ENCODE measurements at places on chromosomes 1 and 21.

- no peak for DNase-seq
Observed at GRCh38 chr1:208851366-208851765, 607.2 kb upstream of the PLXNA2 start.

- DNase-seq = no peak
Observed at GRCh38 chr1:39791838-39792237, 3.2 kb upstream of the BMP8B start.

GRCh38 chr1:48817505-48818114 is 40.9 kb upstream of the BEND5 start:
- no peak for DNase-seq

GRCh38 chr1:29352719-29353420 is 116.5 kb downstream of the PTPRU start:
- no peak for DNase-seq

DNA sequence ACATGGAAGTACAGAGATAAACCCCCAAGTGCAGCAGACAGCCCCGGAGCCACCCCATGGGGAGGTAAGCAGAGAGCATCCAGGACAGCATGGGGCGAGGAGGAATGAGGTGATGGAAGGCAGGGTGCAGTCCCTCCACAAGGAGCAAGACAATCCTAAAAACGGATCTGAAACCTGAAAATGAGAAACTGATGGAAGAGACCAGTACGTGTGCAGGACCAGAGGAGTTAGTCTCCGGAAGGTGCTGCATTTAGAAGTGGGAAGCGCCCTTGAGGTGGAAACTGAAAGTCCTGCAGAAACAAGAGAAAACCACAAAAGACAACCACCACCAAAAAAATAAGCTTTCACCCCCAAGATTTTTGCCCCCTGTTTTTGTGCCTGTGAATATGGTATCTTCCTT is 17.4 kb upstream of the DDOST start:
- DNase-seq = no peak

GRCh38 chr21:15617964-15618363 is 111.8 kb upstream of the USP25 start:
- DNase-seq = no peak

DNA sequence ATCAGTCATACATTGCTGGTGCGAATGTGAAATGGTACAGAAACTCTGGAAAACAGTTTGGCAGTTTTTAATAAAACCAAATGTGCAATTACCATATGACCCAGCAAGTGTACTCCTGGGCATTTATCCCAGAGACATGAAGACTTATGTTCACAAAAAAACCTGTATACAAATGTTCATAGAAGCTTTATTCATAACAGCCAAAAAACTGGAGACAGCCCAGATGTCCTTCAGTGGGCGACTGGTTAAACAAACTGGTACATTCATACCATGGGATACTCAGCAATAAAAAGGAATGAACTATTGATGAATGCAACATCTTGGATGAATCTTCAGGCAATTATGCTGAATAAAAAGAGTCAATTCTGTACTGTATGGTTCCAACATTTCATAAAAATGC is 97.8 kb downstream of the DTL start:
- no peak for DNase-seq

- no peak for DNase-seq
Observed at GRCh38 chr1:165129568-165130164, 226.8 kb downstream of the LMX1A start.

DNA sequence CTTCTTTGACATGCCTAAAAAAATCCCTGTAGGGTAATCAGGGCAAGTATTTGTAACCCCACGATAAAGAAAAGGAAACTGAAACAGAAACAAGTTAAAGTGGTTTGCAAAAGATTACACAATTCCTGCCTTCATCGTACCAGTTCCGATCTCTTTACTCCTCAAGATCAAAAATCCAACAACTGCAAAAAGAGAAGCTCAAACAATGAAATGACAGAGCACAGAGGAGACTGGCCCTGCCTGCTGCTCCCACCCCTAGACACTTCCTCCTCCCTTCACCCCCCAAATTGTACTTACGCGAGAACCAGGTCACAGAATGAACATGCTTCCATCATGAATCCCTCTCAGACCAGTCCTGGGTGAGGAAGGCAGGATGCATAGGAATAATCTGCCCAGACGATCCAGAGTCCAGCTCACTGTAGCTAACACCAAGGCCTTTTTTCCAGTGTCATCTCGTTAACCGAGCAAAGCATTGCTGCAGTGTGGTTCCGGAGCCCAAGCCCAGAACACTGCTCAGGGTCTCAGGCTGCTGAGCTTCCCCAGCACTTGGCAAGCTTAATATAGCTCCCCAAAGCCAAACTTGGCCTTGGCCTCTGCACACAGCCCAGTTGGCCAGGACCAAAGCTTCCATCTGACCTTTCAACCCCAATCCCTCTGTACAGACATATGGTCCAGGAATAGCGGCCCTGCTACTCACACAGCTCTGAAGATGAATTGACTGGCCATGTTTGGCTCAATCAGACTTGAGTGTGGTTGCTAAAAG is 20.3 kb downstream of the RXRG start:
- no peak for DNase-seq

GRCh38 chr1:118990513-118991152 is 2.5 kb upstream of the TBX15 start:
- no peak for DNase-seq

GRCh38 chr1:168317309-168317708 is 36.6 kb downstream of the TBX19 start:
- DNase-seq = no peak

GRCh38 chr1:154358519-154358918 is 33.2 kb downstream of the ATP8B2 start:
- no peak for DNase-seq

DNA sequence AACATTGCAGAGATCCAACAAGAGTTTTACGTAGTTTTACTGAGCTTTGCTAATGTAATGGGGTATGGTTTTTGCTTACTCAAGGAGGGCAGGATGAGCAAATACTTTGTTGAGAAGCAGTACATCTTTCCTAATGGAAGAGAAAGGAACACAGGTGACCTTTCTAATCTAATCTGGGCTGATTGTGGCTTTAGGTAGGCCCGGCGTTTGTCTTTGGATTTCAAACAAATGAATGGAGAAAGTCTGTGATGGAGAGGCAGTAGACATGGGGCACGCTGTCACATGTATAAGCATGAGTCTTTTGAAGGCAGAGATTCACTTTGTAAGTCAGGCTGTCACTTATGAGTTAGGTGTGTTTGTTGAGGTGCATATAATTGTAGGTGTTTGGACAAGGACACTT is 1.7 kb downstream of the PLEKHM2 start:
- DNase-seq = no peak

DNA sequence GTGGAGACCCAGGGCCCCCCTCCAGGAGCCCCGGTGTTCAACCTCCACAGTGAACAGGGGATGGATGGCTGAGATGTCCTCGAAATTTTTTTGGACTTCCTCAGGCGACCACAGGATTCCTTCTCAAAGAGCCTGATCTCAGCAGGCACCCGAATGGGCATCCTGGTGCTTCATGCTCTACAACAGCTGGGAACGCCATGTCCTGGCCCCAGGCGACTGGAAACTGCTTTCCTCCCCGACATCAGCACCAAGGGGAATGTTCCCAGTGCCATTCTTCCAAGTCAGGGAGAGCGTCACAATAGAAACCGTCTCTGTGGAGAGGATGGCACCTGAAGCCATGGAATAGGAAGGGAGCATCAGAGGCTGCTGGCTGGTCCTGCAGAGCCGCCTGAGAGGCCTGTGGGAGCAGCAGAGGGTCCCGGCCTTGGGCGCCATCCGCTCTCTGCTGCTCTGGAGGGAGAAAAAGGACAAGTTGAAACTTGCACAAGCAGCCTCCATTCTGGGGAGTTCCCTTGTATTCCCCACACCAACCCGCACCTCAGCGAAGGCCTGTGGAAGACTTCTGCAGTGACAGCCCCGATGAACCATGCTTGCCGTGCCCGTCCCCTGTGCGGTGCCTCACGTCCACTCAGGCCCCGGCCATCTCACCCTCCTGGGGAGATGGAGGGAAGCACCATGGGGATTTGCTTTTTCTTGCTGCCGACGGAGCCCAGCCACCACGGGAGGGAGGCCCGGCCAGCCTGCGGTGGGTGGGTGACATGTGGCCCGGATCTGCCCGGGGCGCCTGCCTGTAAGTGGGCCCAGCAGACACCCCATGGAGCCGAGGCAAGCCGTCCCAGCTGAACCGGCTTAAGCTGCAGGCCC is 2.3 kb upstream of the ADARB1 start:
- no peak for DNase-seq

DNA sequence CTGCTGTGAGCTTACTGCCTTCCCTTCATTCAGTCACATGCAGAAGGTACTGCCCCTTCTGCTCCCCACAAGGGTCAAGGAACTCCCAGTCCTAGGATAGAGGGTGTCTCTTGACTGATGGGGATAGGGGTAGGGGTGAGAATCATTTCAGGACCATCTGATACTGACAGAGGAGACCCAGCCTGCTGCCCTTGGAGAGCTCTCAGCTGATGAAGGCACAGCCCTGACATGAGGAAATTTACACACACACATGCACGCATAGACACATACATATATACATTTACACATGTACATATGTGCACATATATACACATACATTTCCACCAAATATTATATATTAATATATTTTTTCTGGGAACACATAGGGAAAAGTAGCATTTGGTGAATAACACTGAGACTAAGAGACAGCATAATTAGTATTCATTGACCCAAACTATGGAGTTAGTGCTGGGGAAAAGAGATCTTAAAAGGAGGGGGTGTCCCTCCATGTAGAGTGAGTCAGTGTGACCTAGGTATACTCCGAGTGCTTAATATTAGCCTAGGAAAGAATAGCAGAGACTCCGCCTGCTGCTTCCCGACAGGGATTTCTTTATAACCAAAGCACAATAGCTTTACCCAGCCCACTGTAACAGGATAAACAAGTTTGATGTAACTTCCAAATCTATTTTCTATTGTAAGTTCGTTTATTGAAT is 27.6 kb upstream of the HHAT start:
- no peak for DNase-seq

- no peak for DNase-seq
Observed at GRCh38 chr1:155196103-155196892, 11.4 kb downstream of the THBS3 start.

- DNase-seq = no peak
Observed at GRCh38 chr1:54124472-54124871, 28.3 kb downstream of the CDCP2 start.

- no peak for DNase-seq
Observed at GRCh38 chr1:95506736-95507414, 272.9 kb downstream of the RWDD3 start.

GRCh38 chr1:219443763-219444162 is 169.1 kb downstream of the ZC3H11B start:
- no peak for DNase-seq

GRCh38 chr1:38235705-38236104 is 189.1 kb upstream of the POU3F1 start:
- no peak for DNase-seq

GRCh38 chr1:79497193-79497773 is 490.8 kb upstream of the ADGRL4 start:
- DNase-seq = no peak

- DNase-seq = no peak
Observed at GRCh38 chr1:201659572-201659971, 120.6 kb downstream of the NAV1 start.

GRCh38 chr1:159084867-159085266 is 8.3 kb upstream of the AIM2 start:
- no peak for DNase-seq

DNA sequence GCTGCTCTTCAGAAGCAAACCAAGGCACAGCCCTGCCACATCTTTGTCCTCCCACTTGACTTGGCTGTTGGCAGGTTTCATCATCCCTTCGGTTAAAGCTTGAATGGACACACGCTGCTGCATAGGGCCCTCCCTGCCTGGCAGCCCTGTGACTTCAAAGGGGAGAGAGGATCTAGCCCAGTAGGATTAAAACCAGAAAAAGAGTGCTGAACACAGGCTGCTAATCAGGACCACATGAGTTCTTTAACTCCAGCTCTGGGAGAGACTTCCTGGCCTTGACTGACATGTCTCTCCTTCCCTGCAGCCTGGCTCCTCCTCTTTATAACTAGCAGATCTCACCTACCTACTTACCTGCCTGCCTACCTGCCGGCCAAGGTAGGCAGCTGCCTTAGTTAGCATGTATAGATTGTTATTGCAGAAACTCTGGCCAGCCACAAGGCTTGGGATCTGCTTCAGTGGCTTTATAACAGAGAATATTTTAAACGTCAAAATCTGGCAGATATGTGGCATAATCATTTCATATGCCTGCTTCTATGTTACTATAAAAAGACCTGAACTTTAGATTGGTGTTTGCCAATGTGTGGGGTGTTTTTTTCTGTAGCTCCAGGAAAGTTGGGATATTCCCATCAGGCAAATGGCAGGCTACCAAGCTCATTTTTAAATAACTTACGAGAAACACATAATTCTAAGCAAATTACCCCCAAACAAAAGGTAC is 49.4 kb downstream of the ERG start:
- DNase-seq = no peak

DNA sequence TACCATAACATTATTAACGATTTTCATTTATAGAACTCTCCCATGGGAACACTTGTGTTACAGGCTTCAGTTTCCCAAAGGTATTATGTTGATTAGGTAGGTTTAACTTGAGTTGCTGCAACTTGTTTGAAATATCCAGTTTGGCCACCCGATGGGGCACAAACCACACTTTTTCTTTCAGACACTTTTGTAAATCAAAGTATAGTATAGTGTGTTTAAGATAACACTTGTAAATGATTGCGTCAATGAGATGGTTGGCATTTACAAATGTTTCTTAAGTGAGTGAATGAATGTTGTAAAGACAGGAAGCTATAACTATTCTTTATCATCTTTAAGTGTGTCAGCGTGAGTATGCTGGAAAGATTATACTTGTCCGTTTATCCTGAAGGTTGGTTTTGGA is 4.3 kb downstream of the XPR1 start:
- DNase-seq = no peak

GRCh38 chr1:181104042-181104789 is 15.7 kb downstream of the IER5 start:
- DNase-seq = no peak

All from activated naive CD4-positive, alpha-beta T cell (primary cell).